ENCODE measurements at places on chromosomes 3 and 15.
A peak's percentile ranks its signal among the peaks of the same experiment; 100 is the strongest.

DNA sequence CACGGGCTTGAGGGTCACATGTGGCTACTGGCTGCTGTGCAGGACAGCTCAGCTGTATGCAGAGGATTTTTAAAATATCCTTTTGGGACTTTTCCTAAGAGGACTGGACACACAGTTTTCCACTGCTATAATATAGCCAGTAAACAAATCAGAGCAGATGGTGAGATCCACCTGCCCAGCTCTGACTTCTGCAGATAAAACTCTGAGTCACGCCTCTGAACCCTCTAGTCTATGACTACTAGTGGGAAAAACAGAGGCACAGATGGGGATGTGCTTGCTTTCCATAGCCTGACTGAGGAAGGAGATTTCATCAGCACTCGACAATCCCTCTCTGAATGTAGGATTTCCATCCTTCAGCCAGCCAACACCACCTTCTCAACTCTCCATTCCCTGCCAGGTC lies 45.1 kb downstream of the COLQ start:
- peak; percentile 35 for DNase-seq

DNA sequence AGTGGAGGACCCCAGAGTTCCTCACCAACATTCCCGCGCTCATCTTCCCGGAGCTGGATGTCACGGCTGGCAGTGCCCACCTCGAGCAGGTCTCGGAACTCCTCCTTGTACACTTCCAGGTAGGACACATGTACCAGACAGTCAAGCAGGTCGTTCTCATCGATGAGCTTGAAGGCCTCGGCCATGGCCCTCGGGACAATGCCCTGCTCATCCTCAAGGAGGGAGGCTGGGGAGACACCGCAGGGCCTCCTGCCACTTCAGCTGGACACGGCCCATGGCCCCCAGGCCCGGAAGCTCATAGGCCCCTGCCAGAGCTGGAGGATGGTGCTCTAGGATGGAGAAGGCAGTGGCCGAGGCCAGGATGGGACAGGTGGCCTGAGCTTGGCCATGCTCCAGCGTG lies 5.6 kb downstream of the KIF7 start:
- no peak for DNase-seq

DNA sequence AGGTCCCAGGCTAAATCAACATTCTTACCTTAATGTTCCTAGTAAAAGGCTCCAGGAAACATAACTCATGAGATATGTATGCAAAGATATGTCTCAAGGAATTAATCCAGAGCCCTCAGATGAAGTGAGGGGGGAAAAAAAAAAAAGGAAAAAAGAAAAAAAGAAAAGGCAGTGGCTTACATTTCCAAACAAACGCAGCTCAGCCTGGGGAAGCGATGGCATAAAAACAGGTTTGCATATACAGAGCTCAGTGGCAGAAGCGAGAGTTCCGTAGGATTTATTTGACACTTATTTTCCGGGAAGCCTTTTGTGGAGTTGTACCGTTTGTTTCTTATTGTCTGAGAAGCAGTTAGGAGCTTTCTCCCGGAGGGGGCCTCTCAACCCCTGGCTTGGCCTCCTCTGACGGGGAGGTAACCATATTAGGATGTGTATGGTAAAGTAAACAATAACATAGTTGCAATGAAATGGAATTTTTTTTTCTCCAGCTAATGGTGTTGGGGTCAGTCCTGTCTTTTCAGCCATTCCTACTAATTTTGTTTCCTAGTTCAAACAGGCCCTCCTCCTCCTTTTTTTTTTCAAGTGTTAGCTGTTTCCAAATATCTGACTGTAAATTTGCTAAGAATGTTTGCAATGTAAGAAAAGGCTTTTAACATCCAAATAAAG lies 338.6 kb downstream of the FOXP1 start:
- no peak for DNase-seq

- no peak for DNase-seq
Observed at GRCh38 chr3:118171236-118171852, 863.3 kb downstream of the IGSF11 start.

GRCh38 chr3:15579051-15579450 lies 22.3 kb downstream of the HACL1 start:
- DNase-seq, result no peak

DNA sequence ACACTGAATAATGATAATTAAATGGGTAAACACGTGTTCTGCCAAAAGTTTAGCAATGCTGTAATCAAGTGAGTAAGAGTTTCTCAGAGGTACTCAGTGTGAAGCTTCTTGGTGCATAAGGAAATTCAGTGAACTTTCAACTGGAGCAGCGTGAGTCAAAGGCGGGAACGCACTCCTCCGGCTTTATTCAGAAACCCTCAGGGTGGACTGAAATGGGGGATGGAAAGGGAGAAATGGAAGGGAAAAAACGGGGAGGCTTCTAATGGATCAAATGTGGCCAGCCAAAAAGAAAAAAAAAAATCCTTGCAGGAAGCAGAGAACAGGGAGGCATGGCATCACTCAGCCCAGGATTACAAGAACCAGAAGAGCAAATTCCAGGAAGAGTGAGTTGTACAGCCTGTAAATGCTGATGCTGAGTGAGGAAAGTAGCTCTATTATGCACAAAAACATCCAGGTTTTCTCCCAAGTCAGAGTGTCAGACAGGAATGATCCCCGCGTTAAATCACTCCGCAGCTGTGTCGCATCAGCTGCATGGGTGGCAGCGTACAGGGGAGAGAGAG lies 85.3 kb downstream of the ASB7 start:
- no peak for DNase-seq

DNA sequence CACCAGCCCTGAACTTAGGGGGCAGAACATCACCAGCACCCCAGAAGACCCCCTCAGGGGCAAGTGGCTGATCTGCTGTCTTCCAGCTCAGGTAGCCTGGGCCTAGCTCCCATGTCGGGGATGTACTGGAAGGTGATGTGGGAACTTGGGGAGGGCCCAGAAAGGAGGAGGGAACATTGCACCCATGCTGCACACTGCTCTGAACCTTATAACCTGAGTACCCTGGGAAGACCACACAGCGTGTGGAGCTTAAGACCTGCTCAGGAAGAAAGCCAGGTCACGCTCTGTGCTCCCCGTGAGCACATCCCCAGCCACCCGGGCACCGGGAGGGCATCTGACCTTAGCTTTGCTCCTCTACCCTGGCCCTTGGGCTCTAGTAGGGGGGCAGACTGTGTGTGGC lies 159.4 kb downstream of the ATP10A start:
- DNase-seq, result no peak

GRCh38 chr15:98586066-98586465 lies 62.3 kb upstream of the IGF1R start:
- no peak for DNase-seq

DNA sequence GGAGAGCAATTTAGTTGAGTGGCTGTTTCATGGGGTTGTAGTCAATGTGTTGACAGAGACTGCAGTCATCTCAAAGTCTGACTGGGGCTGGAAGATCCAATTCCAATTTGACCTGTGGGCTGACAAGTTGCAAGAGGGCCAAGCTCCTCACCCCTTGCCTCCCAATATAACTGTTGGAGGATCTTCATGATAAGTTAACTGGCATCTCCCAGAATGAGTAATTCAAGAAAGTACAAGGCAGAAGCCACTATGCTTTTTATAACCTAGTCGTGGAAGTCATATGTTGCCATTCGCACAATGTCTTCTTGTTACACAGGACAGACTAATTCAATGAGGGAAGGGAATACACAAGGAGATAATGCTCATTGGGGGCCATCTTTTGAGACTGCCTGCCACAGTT lies 29.1 kb downstream of the GPR15 start:
- no peak for DNase-seq

GRCh38 chr3:182121401-182121800 lies 409.7 kb downstream of the SOX2 start:
- no peak for DNase-seq

DNA sequence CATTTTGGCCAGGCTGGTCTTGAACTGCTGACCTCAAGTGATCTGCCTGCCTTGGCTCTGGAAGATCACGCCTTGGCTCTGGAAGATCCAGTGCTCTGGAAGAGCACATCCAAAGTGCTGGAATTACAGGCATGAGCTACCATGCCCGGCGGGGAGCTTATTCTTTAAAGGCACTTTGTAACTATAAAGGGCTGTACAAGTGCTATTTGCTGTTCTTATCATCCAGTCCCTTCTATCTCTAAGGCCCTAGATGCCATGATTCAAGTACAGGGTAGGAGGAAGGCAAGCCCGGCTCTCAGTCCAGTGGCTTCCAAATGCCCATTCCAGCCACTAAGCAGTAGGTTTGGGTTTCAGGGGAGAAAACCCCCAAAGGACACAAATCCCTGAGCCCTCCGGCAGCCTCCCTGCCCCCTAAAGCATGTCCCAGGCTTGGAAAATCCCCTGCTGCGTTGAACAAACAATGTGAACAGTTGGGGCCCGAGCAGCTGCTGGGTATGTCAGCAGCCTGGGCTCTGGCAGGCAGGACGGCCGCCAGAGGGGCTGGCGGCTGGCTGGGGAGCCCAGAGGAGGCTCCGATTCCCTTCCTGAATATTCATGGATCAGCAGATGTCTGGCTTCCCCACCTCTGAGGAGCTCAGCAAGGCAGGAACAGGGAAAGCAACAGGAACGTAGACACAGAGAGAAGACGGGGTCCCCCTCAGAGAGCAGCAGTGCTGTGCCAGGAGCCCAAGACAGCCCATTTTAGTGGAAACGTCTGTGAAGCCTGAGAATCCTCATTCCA lies 7.7 kb downstream of the IGDCC4 start:
- peak; percentile 87 for DNase-seq

DNA sequence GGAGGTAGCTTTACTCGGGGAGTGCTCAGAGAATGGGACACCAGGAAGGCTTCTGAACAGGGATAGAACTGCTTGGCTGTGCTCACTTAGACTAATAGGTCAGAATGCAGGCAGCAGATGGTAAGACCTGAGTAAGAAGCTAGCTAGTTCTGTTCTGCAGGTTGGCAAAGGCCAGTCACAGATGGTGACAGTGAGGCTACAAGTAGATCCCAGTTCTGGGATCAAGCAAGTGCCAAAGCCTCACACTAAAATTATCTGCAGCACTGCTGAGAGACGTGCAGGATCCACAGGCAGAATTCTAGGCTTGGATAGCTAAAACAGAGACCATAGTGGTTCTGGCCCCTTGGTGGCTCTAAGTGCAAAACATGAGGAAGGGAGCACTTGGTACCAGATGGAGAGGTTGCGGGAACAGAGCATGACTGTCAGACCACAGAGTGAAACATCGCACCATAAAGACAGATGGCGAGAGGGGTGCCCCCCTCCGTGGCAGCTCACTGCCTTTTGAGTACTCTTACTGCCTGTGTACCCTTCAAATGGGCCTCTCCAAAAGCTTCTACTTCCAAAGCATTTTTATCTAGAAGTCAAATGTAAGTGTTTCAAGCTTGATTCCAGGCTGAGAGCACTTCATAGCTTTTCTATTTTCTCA lies 3.6 kb upstream of the GLCE start:
- peak; percentile 99 for DNase-seq

- no peak for DNase-seq
Observed at GRCh38 chr3:24006-24405, 172.6 kb upstream of the CHL1 start.

DNA sequence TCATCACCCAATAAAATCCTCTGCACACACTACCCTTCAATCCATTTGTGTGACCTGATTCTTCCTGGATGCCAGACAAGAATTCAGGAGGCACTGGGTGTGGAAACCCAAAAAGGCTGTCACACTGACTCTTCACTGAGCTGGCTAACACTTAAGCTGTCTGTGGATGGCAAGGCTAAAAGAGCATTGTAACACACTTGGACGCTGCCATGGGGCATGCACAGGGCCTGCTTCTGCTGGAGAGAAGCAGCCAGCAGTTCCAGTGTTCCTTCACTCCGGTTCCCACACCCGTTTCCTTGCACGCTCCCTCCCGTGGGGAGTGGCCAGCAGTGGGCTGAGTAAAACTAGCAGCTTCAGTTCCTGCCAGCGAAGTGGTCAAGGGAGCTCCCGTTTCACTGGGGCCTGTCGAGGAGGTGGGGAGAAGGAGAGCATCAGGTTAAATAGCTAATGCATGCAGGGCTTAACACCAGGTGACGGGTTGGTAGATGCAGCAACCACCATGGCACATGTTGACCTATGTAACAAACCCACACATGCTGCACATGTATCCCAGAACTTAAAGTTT lies 737.1 kb downstream of the FHIT start:
- no peak for DNase-seq

DNA sequence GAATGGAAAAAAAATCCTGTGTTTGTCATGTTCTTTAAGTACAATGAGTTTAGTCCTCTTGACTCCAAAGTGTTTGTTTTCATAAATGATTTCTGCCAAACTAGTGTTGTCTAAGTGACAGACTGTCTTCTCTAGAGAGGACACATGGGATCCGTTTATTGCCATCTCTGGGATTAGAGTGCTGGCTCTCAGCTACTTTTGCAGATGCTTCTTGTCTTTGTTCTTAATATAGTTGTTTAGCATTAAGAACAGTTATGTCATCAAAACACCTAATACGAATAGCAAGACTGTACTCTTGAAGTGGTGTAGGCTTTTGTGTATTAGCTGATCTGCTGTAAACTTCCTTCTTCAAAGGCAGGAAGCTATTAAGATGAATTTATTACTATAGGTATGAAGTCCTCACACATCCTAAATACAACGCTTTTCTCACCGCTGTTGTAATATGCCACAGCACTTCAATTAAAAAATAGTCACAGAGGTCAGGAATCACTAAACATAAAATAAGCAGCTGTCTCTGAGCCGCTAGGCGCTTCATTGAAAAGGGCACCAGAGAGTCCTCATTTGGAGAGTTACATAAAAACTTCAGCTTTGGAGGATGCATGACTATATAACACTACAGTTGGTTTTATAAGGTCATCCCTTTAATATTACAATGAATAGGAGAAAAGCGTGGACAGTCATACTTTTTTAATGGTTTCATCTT lies 128.3 kb upstream of the ZNF385D start:
- no peak for DNase-seq

DNA sequence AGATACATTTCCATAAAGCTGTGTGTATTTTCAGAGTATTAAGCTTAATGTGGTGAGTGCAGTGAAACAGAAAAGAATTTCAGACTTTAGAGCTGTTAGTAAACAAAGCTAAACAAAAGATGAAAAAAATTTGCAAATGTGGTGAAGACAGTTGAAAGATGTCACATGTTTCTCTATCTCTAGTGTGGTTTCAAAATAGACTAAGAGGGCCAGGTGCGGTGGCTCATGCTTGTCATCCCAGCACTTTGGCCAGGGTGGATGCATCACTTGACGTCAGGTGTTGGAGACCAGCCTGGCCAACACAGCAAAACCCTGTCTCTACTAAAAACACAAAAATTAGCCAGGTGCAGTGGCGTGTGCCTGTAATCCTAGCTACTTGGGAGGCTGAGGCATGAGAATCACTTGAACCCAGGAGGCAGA lies 466.0 kb upstream of the NR2F2 start:
- no peak for DNase-seq

GRCh38 chr3:186476044-186476468 lies 68.1 kb downstream of the CRYGS start:
- no peak for DNase-seq
